ENCODE measurements at places on chromosomes 4 and X.

DNA sequence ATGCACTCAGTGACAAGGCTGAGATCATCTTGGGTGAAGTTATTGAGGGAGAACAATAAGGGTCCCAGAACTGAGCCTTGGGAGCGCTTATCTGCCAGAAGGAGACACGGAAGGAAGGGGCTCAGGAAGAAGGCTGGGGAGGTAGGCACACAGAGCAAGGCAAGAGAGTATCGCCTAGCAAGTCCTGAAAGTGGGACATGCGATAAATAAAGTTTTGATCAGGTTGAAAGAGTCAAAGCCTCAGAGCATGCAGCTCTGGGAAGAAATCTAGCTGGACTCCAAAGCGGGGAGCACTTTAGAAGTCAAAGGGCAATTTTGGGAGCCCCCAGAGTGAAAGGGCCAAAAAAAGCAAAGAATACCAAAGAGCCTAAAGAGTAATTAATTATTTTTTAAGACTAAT, 17.7 kb upstream of the ANXA3 start:
- no peak for DNase-seq

- no peak for DNase-seq
Observed at GRCh38 chrX:151701071-151701470, 5.8 kb downstream of the PRRG3 start.

DNA sequence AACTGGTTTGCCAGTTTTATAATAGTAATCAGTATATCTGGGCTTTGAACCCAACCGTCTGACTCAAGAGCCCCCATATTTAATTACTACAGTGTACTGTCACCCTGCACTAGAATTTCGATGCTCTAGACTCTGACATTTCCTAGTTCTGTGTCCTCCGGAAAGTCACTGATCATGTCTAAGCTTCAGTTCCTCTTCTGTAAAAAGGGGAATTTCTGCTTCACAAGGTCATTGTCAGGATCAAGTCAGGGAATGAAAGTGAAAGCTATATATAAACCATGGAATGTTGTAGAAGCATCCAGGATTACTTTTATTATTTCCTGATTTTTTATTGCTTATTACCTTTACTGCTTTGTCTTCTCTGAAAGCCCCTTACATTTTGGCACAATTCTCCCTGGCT, 4.0 kb upstream of the KCNIP4 start:
- DNase-seq: no peak

DNA sequence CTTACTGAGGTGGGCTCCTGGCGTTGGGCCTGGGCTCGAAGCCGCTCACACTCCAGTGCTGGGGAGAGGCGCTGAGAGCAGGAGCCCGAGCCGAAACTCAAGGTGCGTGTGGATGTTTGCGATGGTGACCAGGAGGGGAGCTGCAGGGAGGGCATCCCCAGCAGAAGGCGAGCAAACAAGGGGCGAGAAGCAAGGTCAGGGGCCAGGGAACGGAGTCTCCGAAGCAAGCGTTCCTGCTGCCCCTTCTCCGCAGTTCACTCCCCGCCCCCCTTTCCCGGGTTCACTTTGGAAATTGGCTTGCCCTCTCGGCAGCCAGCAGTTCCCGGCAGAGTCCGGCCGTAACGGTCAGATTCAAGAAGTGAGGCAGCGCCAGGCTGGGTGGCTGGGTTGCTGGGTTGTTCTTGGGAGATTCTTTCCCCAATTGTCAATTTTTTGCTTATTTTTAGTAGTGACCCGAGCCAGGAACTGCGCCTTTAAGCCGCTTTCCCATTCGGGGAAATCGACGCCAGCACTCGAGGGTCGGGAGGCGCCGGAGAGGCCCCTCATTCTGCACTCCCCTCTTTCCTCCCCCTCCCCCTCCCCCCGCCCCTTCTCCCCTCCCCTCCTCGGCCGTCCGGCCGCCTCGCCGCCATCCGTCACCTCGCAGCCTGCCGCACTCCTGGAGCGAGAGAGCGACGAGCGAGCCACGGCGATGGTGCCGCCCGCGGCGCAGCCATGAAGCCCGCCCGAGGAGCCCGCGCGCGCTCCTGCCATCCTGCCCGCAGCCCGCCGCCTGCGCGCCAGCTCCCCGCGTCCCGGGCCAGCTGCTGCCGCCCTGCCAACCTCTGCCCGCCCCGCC, at the start of gene FRMPD3:
FRMPD3 (plus strand) TSS at position 655 of the 838 bp plus-strand sequence. CDS start 76,937 bp downstream, outside the sequence.
- no peak for DNase-seq

GRCh38 chrX:100830547-100830946, 10.4 kb downstream of the CSTF2 start:
- no peak for DNase-seq

Data from activated CD4-positive, alpha-beta T cell treated with anti-CD3 and anti-CD28 coated beads for 24 hours (primary cell).